ENCODE measurements at places on chromosomes 6 and 20.

- DNase-seq = no peak
Observed at GRCh38 chr6:105107207-105107606, 72.6 kb downstream of the POPDC3 start.

- no peak for DNase-seq
Observed at GRCh38 chr6:147870506-147871110, 362.1 kb downstream of the SAMD5 start.

- DNase-seq = no peak
Observed at GRCh38 chr6:10733863-10734262, 11.0 kb downstream of the TMEM14C start.

GRCh38 chr6:108200631-108201030 lies 34.8 kb downstream of the NR2E1 start:
- no peak for DNase-seq

DNA sequence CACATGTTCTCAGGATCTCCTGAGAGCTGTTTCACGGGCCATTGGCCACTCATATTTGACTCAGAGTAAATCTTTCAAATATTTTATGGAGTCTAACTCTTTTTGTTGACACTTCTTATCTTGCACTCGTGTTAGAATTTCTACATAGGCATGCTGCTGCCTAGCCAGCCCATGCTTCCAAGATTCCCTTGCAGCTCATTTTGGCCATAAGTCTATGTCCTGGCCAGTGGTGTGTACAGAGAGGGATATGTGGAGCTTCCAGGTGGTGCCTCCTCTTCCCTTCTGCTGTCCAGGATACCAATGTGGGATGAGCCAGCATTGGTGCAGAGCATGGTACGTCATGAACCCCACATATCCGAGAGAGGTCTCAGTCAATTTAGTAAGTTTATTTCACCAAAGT lies 522.6 kb downstream of the QKI start:
- DNase-seq = no peak

- DNase-seq = no peak
Observed at GRCh38 chr6:43827898-43828297, 57.9 kb downstream of the VEGFA start.

- DNase-seq = no peak
Observed at GRCh38 chr20:52476074-52476750, 284.6 kb upstream of the ZFP64 start.

- no peak for DNase-seq
Observed at GRCh38 chr20:4774207-4774606, 52.5 kb downstream of the PRND start.

- DNase-seq = no peak
Observed at GRCh38 chr20:50690650-50691572, at the start of gene RIPOR3. TSS of gene RIPOR3 (minus strand) at chr20:50691542. CDS start at chr20:50691128, 414 bp downstream.

- no peak for DNase-seq
Observed at GRCh38 chr20:8170921-8171320, 38.9 kb downstream of the PLCB1 start.

DNA sequence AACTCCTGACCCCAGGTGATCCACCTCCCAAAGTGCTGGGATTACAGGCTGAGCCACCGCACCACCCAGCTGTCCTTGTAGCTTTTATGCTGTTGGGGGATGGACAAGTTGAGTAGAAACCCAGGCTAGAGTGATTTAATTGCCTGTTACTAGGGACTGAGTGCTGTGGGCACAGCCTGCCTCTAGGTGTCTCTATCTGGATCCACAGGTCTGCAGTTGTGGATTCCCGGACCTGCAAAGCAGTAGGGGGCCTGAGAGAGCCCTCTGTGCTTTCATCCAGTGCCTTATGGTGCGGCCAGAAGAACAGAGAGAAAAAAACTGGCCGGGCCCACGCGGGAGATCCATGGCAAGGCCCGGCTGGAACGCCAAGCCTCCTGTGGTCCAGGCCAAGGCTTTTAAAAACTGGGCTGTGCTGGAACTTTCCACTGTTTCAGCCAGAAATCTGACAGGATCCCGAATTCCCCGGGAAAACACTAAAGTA lies 5.2 kb downstream of the SIRPA start:
- DNase-seq = no peak

DNA sequence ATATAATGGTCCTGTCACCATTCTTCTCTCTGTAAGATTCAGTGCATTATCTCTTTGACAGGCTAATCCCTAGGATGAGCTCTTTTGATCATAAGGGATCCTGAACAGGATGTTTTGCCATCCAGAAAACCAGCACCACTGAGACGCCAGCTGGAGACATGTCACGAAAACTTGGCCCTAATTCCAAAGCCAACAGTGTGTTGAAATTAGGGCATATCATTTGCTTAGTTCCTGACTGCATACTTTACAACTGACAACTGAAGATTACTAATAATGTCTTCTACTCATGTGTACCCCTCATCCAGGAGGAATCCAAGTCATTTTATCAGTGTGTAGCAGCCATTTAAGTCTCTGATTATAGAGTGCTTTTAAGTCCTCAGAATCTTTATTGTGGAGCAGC lies 243.6 kb downstream of the KCNQ5 start:
- no peak for DNase-seq

GRCh38 chr6:167336844-167337630 lies 12.2 kb downstream of the TTLL2 start:
- DNase-seq = no peak

GRCh38 chr6:44021589-44022295 lies 105.5 kb downstream of the MRPL14 start:
- DNase-seq = no peak

GRCh38 chr20:33688938-33689424 lies 2.8 kb upstream of the E2F1 start:
- DNase-seq = no peak

DNA sequence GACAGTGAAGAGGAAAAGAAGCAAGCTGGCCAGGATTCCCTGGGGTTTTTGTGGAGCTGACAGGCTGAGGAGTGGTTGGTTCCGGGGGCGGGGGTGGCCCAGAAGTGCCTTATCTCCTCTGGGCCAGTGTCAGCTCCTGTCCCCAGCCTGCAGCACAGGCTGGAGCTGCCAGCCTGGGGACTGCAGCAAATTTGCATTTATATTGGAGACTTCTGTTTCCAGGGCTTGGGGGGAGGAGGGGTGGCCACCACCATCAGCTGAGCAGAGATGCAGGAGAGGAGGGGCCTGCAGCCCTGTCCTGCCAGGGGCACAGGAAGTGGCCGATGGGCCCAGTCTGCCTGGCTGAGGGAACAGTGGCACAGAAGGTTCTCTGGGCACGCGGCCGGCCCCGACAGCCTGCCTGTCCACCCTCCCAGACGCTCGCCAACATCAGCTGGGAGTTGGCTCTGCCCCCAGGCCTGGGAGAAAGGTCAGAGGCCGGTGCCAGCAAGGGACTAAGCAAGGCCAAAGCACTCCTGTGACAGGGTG lies 24.3 kb upstream of the SCRT2 start:
- no peak for DNase-seq

DNA sequence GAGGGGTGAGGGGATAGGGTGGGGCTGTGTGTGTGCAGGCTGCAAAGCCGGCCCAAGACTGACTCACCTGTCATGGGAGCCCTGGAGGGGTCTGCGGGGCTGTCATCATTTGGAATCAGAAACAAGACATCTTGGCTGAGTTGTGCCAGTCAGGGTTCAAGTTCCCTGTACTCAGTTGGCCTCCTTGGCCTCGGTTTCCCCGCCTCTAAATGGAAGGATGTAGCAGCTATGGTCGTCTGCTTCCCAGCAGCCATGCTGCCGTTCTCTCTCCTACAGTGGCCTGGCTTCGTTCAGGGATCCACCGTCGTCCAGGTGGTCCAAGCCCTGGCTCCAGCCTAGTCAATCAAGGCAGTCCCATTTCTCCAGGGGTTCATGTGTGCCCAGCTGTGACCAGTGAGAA lies 83.6 kb upstream of the PMEPA1 start:
- no peak for DNase-seq
